ENCODE measurements at places on chromosomes 3 and 15. TPM values are rescaled to one million over a fixed set of nuclear protein-coding genes. Genes with fewer than 3 reads are reported as not detected.

DNA sequence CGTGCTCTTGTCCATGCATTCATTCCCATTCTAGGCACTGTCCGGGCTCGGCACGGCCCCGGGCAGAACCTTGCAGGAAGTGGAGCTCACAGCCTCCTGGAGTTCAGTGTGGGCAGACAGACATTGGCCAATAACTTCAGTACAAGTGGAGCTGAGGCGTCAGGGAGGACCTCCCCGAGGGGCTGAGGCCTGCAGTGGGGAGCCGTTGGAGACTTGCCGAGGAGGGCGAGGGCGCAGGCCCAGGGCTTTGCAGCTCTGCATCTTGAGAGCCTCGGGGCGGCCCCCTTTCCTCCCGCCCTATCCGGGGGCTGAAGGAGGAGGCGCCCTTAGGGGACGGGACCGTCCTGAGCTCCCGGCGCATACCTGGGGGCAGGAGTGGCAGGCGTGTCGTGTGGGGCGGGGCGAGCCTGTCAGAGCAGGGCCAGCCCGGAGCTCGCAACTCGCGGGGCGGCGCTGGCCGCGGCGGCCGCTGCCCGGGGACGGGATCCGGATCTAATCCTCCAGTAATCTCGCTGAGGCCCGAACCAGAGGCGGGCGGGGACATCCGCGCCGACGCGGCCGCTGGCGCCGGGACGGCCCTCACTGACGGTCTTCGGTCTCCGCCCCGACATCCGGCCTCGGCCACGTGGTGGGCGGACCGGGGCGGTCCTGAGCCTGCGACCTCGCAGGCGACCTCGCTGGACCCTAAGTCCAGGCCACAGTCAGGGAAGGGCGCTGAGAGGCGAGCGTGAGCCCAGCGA lies at the start of gene ACY1:
Gene ACY1 (plus strand): TSS at position 698 of the 740 bp plus-strand sequence. CDS start 530 bp downstream, outside the sequence.
- no peaks in the 10 kb centered on the region for H3K36me3 ChIP-seq
- H3K27ac ChIP-seq: peak within 1 kb of the TSS; percentile 83
- DNase-seq: peak; percentile 56
- no peaks in the 10 kb centered on the region for H3K27me3 ChIP-seq

DNA sequence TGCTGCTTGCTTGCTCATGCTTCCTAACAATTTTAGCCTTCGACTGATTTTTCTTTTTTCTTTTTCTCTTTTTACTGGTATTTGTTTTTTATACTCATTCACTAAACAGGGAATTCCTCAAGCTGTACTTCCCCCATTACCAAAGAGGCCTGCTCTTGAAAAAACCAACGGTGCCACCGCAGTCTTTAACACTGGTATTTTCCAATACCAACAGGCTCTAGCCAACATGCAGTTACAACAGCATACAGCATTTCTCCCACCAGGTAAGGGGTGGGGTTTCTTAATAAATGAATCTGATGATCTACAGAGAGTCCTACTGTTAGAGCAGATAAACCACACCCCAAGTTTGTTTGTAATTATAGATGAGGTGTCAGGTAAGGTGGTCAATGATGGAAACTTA lies 178.8 kb downstream of the MBNL1 start:
- peaks cover 17% of the 10 kb centered on the region for H3K36me3 ChIP-seq
- no peak overlapping the region for H3K4me3 ChIP-seq
- H3K27me3 ChIP-seq: no peaks in the 10 kb centered on the region

DNA sequence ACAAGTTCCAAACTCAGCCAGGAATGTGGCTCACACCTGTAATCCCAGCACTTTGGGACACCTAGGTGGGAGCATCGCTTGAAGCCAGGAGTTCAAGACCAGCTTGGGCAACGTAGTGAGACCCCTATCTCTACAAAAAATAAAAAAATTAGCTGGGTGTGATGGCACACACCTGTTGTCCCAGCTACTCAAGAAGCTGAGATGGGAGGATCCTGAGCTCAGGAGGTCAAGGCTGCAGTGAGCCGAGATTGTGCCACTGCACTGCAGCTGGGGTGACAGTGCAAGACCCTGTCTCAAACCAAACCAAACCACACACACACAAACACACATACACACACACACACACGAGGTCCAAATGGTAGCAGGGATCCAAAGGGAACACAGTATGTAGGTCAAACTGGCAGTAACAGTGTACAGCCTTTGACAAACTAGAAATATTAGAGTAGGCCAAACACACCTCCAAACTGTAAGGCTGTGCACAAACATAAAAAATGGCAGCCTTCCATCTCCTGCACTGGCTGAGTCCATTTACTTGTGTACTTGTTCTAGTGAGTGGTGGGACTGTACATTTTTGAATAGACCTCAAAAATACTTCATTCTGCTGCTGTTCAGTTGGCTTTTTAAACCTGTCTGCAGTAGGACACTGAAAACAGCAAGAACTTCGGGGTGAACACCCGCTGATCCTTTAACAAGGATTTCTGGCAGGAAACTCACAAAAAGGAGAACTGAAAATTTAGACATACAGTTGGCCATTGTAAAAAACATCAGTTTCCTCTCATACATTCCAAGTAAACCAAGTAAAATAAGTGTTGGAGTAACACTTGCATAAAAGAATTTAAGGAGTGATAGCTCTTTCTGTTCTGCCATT lies 33.6 kb downstream of the INTS14 start:
- no peaks in the 10 kb centered on the region for H3K27me3 ChIP-seq
- H3K36me3 ChIP-seq: peaks cover 7% of the 10 kb centered on the region
- H3K27ac ChIP-seq: no peak overlapping the region
- no peaks in the 10 kb centered on the region for H3K4me1 ChIP-seq
- DNase-seq: no peak

DNA sequence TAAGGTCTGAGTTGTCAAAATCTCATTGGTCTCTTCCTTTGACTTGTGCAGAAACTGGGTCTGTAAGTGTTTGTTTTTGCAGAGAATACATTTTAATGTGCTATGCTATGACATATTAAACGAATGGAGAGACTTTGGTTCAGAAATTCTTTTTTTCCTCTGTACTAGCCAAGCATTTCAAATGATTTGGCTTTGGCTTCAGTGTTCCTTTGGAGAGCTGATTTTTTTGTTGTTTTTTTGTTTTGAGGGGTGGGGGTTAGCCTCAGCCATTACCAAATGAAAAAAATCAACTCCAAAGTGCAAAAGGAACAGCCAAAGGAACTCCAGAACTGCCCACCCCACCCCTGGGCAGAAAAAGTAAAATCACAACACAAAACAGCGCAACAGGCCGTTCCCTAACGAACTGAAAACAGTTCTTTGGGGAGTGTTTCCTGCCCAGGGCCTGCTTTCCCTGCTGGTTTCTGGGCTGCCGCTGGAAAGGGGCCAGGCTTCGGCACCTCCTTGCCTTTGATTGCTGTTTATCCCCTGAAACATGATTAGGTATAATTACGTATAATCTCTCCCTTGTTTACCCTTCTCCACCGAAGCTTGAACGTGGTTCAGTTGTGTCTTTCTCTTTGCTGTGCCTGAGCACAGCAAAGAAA lies 57.6 kb upstream of the NEO1 start:
- DNase-seq: no peak
- H3K27me3 ChIP-seq: no peaks in the 10 kb centered on the region
- no peaks in the 10 kb centered on the region for H3K4me1 ChIP-seq
- no peaks in the 10 kb centered on the region for H3K36me3 ChIP-seq
- no peak overlapping the region for H3K27ac ChIP-seq

DNA sequence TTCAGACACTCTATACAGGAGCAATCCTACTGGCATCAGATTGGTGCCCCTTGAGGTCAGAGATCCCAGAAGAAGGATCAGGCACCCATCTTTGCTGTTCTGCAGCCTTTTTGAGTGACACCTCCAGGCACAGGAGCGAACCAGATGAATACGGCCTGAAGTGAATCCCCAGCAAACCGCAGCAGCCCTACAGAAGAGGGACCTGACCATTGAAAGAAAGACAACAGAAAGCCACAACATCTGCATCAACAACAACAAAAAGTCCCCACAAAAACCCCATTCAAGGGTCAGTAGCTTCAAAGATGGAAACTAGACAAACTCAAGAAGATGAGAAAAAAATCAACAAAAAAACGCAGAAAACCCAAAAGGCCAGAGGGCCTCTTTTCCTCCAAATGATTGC lies 130.4 kb downstream of the PPM1L start:
- H3K4me3 ChIP-seq: no peak overlapping the region
- no peaks in the 10 kb centered on the region for H3K36me3 ChIP-seq
- H3K27ac ChIP-seq: no peak overlapping the region
- no peak for DNase-seq
- no peaks in the 10 kb centered on the region for H3K27me3 ChIP-seq

- DNase-seq: no peak
- no peak overlapping the region for H3K27ac ChIP-seq
- no peak overlapping the region for H3K4me3 ChIP-seq
- no peaks in the 10 kb centered on the region for H3K36me3 ChIP-seq
- no peaks in the 10 kb centered on the region for H3K27me3 ChIP-seq
Observed at GRCh38 chr3:172904711-172905373, 154.3 kb downstream of the ECT2 start.

DNA sequence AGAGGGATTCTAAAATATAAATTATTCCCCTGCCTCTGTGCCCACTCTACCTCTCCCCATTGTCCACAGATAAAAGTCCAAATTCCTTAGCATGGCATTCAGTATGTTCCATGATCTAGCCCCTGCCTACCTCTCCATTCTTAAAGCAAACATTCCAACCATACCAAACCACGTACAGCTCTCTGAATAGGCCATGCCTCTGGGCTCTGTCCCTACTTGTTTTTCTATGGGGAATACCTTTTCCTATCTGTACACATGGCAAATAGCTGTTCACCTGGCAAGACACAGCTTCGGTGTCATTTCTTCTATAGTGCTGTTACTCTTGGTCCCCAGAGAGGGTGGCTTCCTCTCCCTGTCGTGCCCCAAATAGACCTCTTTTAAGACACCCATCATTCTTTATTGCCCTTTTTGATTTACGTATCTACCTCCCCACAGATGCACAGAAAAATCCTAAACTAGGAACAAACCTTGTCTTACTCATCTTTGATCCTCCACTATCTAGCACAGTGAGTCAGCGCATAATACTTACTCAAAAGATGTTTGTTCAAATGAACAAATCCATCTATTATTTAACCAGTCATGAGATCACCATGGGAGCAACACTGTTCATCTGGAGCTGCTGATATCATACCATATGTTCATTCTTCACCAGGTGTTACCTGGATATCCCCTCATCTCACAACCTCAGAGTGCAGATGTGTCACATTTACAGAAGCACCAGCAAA lies 329.8 kb downstream of the THSD4 start:
- H3K27me3 ChIP-seq: no peaks in the 10 kb centered on the region
- no peak overlapping the region for H3K27ac ChIP-seq
- no peaks in the 10 kb centered on the region for H3K4me1 ChIP-seq
- DNase-seq: no peak

- H3K4me3 ChIP-seq: no peak overlapping the region
- H3K27ac ChIP-seq: no peak overlapping the region
- H3K4me1 ChIP-seq: peaks cover 30% of the 10 kb centered on the region
Observed at GRCh38 chr3:72384602-72385001, 463.6 kb downstream of the SHQ1 start.

DNA sequence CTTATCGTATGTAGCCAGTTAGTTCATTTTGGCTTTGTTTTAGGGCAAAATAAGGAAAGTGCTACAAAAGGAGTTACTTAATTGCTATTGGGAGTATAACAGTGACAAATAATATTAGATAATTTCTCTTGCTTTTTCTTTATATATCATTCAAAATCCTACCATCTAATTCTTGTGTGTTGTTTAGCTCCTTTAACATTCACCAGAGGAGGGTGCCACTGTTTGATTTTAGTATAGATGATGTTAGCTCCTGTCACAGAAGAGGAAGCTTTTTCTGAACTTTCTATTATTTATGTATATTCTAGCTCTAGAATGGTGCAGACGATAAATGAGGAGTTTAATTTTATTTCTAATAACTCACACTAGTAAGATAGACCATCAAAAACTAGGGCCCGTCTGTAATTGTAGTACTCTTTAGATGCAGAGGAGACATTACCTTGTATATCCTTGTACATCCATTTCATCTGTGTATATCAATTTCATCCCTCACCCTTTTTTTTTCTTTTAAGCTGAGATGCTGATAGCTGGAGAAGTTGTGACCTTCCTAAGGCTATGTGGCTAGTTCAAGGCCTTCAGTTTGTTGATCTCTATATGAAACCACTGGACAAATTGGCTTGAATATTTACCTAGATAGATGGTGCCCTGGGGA lies 3.0 kb downstream of the PPM1L start:
- no peak overlapping the region for H3K27ac ChIP-seq
- no peaks in the 10 kb centered on the region for H3K27me3 ChIP-seq
- H3K4me1 ChIP-seq: peaks cover 11% of the 10 kb centered on the region

DNA sequence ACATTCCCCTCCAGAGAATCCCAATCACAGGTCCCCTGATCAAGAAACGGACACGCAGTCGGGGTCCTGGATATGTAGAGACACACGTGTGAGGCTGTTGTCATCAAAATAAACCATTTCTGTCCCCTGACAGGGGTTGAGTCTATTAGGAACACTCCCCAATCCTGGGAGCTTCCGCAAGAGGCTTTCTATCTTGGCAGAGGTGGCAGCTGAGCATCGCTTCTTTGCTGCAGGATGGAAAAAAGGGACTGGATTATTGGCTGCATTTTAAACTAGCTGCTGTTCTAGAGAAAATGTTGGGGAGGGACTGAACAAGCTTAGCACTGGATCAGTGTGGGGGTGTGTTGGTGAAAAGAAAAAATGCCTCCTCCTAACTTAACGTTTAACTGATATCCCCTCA lies 2.5 kb upstream of the CNTN4 start:
- H3K36me3 ChIP-seq: no peaks in the 10 kb centered on the region
- DNase-seq: no peak
- no peaks in the 10 kb centered on the region for H3K4me1 ChIP-seq
- H3K27ac ChIP-seq: no peak overlapping the region

DNA sequence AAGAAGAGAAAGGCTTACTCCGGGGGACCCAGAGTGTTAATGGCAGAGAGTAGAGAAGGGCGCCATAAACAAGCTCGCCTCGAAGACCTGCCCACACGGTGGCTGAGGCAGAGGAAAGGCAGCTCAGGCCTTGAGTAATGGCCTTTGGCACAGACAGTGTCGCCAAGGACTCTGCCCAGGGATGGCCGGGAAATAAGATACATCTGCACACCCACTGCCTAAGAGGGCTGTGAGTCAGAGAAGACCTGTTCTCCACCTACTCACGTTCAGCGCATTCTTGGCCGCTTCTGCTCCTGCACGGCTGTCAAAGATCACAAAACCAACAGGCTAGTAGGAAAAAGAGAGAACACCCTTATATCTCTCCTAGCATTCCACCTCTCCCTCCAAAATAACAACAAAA lies 26.2 kb downstream of the RBPMS2 start:
- no peak for DNase-seq
- H3K27me3 ChIP-seq: no peaks in the 10 kb centered on the region

Gene ADAMTS17
- total RNA-seq: 12.8 TPM

Gene WNT7A
- 0.20 TPM for total RNA-seq

Gene GNB4
- total RNA-seq: 2.1 TPM

Gene CLSTN2
- total RNA-seq: not detected

Gene EFCC1
- 0.24 TPM for total RNA-seq

Gene CCDC50
- 0.92 TPM for total RNA-seq

Gene CYP1A2
- not detected for total RNA-seq

Gene NTRK3
- total RNA-seq: not detected

Gene RAB7A
- 249 TPM for total RNA-seq

Gene APOD
- total RNA-seq: not detected

All from naive thymus-derived CD4-positive, alpha-beta T cell (primary cell).